Amniotic stem cell (primary cell): ENCODE measurements at places on chromosomes 16 and 17.
A peak's percentile ranks its signal among the peaks of the same experiment; 100 is the strongest.

GRCh38 chr17:57485916-57486881 is 229.9 kb downstream of the MSI2 start:
- no peak for DNase-seq

- no peak for DNase-seq
Measured at GRCh38 chr16:21646721-21647561, 5.5 kb downstream of the IGSF6 start.

- DNase-seq = no peak
Measured at GRCh38 chr17:79556271-79556670, 54.6 kb downstream of the RBFOX3 start.

DNA sequence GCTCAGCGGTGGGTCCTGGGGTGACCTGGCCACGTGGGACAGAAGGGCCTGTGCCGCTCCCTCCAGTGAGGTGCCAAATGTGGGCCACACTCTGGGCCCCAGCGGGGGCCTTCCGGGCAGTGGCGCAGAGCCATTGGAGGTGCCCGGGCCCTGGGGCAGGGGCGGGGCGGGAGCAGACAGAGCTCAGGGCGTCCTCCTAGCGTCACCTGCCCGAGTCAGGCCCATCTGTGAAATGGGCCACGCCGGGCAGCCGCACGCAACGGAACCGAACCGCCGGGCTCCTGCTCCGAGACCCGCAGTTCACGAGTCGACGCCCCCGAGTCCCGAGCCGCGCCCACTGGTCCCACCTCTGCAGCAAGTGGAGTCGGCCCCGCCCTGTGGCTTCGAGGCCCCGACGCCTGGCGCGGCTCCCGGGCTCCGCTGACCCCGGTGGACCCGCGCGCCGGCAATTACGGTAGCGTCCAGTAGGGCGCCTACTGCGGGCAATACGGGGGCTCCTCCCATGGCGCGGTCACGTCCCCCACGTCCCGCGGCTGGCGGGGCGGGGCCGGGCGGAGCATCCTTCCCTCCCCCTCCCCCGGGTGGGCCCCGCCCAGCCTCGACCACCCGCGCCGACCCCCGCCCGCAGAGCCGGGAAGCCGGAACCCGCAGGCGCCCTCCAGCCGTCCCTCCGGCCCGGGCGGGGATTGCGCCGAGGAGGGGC is 1.9 kb downstream of the SLC16A3 start:
- DNase-seq = peak; percentile 46

- DNase-seq = no peak
Measured at GRCh38 chr17:76542984-76543383, 3.1 kb downstream of the PRCD start.

- DNase-seq = no peak
Measured at GRCh38 chr17:73791631-73792030, 147.4 kb upstream of the SDK2 start.

DNA sequence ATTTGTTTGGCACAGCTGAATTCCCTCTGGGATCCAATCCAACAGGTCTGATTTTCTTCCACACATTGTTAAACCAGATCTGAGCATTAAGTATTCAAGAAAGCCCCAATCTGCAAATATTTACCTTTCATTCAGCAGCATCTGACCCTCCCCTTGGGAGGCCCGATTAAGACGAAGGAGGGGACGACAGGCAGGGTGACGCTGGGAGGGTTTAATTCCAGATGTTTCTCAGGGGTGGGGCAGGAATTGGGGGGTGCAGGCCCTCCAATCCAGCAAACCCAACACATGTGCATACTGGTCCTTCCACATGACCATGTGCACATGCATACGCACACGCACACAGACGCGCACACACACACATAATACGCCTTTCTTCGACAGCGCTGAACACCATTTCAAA is 240.5 kb downstream of the GSG1L start:
- no peak for DNase-seq

GRCh38 chr17:4796552-4796920 is 572 bp downstream of the PSMB6 start:
- no peak for DNase-seq
